ENCODE measurements at places on chromosomes 11 and 22.

DNA sequence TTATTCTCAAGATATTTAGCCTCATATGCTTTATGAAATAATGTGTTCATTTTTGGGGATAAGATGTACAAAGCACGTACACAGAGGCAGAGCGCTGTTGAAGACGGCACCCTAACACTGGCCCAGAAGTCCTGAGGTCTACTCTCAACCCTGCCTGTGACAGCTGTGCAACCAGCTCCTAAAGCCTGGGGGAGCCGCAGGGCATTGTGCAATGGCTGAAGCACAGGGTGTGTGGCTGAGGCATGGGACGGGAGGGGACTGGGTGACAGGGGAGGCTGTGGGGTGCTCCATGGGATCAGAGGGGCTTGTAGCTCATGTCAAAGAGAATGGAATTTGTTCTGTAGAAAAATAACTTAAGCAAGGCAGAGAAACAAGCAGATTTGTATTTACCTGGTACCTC lies 27.7 kb downstream of the FAM227A start:
- no peak for DNase-seq

GRCh38 chr11:71236836-71237475 lies 15.4 kb downstream of the SHANK2 start:
- DNase-seq = no peak

DNA sequence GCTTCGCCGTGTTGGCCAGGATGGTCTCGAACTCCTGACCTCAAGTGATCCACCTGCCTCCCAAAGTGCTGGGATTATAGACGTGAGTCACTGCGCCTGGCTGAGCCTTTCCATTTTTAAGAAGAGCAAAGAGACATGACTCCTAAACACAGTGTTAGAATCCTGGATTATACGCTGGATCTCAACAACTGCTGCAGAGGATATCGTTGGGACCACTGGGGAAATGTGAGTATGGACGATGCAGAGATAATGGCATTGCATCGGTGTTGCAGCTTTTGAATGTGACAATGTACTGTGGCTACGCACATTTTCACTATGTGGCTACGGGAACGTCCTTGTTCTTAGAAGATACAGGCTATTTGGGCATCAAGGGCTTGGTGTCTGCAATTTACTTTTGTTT lies 6.2 kb downstream of the MRGPRF start:
- no peak for DNase-seq

DNA sequence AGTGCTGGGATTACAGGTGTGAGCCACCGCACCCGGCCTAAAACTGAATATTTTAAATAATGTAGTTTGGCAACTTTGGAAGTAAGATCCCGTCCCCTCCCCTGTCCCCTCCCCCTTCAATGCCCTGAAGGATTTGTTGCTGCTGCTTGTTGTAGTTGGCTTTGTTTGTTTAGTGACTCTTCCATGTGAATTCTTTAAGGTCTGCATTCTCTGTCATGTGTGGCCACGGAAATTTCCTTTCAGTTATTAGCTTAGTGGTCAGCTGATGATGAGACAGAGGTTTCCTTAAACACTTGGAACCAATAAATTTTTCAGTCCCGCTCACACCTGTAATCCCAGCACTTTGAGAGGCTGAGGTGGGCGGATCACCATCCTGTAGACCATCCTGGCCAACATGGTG lies 109.9 kb downstream of the MPPED1 start:
- DNase-seq = no peak

GRCh38 chr11:86863476-86863875 lies 63.1 kb downstream of the PRSS23 start:
- DNase-seq = no peak

- DNase-seq = no peak
These were observed 20.0 kb upstream of the ZBTB16 start for GRCh38 chr11:114039551-114039950.

DNA sequence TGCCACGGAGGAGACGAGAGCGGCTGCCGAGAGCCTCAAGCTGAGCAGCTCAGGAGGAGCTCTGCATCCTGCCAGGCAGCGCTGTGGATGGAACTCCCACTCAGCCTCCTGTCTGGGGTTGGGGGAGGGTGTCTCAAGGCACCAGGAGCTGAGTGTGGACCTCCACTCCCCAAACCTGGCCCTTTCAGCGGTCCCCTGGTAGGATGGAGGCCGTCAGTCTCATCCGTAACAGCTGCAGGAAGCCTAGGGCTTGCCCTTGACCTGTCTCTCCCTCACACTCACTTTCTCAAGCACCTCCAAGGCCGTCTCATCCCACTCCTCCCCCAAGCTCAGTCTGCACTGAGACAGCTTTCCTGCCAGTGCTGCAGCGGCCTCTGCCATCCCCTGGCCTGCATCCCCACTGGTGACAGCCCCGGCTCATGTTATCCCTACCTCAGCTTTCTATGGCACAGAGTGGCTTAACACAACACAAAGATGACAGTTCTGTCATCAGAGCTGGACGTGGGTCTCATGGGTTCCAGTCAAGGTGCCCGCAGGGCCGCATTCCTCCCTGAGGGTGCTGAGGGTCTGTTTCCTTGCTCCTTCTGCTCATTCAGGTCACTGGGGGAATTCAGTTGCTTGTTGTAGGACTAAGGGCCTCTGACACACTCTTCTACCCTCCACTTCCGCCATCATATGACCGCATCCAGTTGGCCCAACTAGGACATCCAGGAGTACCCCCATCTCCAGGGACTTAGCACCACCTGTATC lies 341.9 kb upstream of the B3GAT1 start:
- no peak for DNase-seq

- no peak for DNase-seq
These were observed 25.2 kb downstream of the NRXN2 start for GRCh38 chr11:64697663-64698375.

- no peak for DNase-seq
These were observed 40.6 kb upstream of the LINC01488 start for GRCh38 chr11:69440876-69441275.

- no peak for DNase-seq
These were observed 1330.6 kb downstream of the BRD1 start for GRCh38 chr22:48496987-48497650.

DNA sequence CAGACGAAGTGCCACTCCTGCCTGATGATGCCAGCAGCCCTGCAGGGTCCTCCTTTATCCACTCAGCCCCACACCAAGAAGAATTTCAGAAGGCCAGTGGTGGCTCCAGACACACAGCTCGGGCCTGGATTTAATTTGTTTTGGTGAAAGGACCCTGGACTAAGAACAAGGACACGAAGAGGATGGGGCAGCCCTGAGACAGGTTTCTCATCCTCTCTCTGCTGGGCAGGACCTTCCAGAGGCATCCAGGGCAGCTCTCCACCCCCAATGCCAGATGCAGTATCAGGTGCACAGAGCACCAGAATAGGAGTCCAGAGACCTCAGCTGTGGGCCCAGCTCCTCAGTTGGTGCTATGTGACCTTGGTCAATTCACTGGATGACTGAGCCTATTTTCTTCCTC lies 72.0 kb downstream of the TRIM29 start:
- DNase-seq = no peak

DNA sequence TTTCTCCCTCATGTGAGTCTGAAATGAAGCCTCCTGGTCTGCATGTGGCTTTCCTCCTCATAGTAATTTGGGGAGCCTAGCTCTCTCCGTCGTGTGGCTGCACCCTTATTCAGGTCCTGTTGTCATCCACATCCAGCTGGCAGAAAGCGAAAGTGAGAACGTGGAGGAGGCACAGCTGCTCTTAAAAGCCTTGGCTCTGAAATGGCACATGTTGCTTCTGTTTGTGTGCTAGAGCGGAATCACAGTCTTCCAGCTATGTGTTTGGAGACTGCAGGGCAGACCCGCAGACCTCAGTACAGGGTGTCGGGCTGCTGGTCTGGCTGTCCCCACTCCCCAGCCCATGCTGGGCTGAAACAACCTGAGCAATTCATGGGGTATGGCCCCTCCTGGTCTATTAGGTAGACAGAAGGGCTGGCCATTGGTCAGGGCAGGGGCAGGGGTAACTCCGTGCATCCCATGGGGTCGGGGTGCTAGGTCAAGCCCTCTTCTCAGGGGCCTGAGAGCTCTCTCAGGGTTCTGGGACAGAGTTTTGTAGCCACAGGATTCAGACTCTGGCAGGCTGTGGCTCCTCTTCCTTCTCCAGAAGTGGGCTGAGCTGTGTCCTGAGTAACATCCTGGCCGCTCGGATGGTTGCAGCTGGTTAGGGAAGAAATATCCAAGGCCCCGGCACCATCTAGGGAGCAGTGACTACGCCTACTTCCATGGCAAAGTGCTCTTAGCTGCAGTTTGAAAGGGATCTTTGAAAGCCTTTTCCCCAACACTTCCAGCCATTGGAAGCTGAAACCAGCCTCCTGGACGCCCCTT lies 50.6 kb downstream of the C11orf96 start:
- DNase-seq = no peak

DNA sequence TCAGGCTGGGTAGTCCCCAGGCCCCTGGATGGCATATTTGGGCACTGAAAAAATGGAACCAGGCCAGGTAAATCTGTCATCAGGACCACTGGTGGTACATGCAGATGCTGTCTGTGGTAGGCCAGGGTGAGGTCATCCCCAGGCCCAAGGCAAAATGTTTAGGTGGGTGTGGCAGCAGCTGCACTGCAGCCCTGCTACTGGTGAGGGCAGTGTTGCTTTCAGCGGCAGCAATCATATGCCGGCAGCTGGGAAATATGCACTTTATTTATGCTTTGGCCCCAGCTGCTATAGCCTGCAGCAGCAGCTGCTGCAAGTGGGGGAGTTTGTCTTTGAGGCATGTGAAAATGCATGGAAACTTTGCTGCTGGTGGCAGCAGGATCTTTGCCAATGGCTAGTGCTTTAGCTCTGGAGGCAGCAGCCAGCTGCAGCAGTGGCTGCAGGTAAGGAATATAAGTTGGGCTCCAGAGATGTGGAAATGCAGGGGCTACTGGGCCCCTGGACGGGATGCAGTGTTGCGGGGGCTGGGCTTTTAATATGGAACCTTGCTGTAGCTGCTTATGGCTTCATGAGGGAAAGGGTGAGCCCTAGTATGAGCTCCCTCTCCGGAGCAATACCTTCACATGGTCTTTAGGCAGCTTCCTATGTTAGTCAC lies 365.7 kb upstream of the CADM1 start:
- DNase-seq = peak; percentile 53

DNA sequence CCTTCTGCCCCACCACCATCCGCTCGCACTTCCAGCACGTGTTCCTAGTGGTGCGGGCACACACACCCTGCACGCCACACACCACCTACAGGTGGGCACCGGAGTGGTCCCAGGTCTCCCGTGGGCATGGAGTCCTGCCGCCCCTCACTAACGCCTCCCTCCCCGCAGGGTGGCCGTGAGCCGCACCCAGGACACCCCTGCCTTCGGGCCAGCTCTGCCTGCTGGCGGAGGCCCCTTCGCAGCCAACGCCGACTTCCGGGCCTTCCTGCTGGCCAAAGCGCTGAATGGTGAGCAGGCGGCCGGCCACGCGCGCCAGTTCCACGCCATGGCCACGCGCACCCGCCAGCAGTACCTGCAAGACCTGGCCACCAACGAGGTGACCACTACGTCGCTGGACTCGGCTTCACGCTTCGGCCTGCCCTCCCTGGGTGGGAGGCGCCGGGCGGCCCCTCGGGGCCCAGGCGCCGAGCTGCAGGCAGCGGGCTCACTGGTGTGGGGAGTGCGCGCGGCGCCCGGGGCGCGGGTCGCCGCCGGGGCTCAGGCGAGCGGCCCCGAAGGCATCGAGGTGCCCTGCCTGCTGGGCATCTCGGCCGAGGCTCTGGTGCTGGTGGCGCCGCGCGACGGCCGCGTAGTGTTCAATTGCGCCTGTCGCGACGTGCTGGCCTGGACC lies 8.5 kb downstream of the SIPA1 start:
- no peak for DNase-seq

Measured in GM12864 (cell line).